ENCODE measurements at places on chromosomes 13 and 19.

DNA sequence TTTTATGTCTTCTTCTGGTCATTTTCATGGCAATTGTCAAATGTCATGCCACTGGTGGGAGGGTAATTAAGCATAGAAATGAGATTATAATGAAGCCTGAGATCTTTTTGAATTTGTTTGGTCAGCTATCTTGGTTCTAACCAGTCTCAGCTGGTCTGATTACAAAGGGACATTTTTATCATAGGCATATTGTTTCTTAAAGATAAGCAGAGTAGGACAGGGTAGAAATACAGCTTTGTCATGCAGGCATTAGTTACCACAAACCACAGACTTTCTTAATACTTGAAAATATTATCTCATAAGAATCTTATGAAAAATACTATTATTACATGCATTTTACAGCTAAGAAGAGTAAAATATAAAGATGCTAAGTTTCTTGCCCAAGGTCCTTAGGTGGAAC lies 1761.5 kb downstream of the PCDH9 start:
- no peak for DNase-seq

GRCh38 chr13:59345311-59345710 lies 818.4 kb downstream of the DIAPH3 start:
- DNase-seq: no peak

- DNase-seq: no peak
These were observed 566.4 kb downstream of the PCDH9 start for GRCh38 chr13:66663711-66664110.

- no peak for DNase-seq
These were observed 469.4 kb downstream of the FOXO1 start for GRCh38 chr13:40197049-40197448.

DNA sequence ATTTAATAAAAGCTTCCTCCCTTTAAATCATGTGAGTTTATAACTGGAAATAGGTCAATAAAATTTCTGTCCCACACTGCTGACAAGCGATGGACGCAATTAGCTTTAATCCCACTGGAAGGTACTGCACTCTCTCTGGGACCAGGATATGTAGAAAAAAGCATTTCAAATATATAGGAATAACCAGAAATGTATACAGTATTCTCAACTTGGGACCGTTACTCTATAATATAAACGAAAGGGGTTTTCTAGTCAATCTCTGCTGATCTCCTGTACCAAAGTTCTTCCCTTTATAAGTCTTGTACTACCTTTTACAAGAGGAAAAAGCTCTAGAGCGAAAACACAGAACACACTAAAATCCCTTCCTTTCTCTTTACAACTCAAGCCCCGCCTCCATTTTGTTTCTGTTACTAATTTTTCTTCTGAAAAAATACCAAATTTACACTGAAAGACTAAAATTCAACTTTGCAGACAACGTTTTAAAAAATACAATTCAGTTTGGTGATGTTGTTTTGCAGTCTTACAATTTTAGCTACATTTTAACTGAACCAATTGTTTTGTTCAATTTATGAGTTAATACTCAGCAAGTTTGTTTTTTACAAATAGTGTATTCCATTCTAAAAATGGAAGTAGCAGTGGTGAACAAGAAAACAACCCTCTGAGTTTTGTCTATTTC lies 1.7 kb upstream of the USPL1 start:
- peak; percentile 9 for DNase-seq

GRCh38 chr19:50932018-50932689 lies 20.7 kb downstream of the KLK5 start:
- no peak for DNase-seq

DNA sequence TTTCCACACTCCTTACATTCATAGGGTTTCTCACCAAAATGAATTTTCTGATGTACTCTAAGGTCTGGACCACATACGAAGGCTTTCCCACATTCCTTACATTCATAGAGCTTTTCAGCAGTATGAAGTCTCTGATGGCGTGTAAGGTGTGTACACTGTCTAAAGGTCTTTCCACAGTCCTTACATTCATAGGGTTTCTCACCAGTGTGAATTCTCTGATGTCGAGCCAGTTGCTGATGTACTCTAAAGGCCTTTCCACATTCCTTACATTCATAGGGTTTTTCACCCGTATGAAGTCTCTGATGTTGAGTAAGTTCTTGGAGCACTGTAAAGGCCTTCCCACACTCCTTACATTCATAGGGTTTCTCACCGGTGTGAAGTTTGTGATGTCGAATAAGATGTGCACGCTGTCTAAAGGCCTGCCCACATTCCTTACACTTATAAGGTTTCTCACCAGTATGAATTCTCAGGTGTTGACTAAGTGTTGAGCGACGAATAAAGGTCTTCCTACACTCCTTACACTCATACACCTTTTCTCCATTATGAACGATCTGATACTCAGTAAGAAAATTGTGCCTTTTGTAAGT lies 38.1 kb downstream of the ZFP14 start:
- no peak for DNase-seq

- DNase-seq: no peak
These were observed 36.4 kb downstream of the SOX1 start for GRCh38 chr13:112103260-112103838.

GRCh38 chr19:49888510-49888824 lies 8.2 kb downstream of the IL4I1 start:
- DNase-seq: no peak

DNA sequence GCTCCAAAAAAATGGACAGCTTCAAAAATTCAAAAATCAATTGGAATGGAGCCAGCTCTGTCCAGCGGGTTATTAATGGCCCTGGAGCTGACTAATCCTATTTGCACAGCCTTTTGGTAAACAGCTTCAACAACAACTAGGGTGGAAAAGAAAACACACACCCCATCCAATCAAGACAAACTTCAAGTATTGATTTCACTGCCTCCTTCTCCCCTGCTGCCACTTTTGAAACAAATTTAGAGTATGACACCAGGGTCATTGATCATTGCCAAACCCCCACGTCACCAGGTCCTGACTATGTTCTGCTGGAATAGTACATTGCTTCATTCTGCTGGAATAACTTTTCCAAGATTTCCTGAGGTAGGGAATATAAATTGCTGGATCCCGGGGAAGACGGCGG lies 56.8 kb upstream of the GTF3A start:
- DNase-seq: no peak

DNA sequence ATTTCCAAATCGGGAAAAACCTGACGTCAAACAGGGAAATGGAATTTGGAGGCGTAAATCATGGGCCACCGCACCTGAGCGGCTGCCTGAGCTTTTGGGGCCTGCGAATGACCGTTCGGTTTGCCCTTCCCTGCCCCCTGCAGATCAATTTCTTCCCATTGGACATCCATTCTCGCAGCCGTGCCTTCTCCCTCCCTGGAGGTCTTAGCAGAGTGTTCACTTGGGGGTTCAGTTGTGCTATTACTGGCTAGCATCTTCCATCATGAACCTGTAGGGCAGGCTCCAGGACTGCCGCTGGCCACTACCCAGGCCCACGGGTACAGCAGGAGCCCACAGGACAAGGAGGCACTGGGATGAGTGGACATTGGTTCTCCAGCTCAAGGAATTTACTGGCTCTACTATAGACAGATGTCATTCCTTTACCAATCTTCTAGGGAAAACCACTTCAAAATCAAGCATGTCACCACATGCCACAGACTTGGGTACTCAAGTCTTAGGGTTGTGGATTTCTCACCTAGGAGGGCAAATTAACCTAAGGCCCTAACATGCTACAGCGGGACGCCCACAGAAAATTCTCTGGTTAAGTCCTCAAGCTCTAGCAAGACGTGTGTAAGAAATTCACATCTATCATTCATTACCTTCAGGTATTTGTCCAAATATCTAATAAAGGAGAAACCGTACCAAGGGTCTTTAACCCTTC lies 75.5 kb downstream of the COL4A1 start:
- DNase-seq: no peak
